T-helper 22 cell (primary cell): ENCODE measurements at places on chromosomes 2 and 18.

DNA sequence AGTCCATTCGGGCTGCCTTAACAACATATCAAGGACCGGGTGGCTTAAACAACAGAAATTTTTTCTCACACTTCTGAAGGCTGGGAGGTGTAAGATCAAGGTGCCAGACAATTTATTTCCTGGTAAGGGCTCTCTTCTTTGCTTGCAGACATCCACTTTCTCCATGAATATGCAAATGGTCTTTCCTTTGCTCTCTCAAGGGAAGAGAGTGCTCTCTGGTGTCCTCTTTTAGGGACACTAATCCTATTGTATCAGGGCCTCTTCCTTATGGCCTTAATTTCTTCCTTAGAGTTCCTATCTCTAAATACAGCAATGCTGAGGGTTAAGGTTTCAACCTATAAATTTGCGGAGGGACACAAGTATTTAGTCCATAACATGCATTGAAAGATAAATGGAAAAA is 770.8 kb downstream of the DSC3 start:
- DNase-seq: no peak

GRCh38 chr2:212299943-212300342 is 238.7 kb downstream of the ERBB4 start:
- no peak for DNase-seq

DNA sequence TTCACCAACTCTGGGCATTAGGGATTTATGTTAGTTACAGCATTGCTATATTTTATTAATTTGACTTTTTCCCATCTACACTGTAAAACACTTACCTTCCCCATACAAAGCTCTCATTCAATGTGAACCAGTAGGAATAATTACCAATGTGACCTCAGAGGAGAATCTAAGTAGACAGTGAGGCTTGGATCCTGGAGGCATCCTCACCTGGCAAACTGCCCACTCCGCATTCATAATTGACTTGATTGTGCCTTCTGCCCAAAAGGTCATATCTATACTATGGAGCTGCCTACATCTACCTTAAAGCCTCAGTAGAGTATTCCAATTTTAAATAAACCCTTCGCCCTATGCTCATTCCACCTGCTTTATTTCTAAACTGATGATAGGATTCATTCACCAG is 45.4 kb upstream of the SCN1A start:
- no peak for DNase-seq

DNA sequence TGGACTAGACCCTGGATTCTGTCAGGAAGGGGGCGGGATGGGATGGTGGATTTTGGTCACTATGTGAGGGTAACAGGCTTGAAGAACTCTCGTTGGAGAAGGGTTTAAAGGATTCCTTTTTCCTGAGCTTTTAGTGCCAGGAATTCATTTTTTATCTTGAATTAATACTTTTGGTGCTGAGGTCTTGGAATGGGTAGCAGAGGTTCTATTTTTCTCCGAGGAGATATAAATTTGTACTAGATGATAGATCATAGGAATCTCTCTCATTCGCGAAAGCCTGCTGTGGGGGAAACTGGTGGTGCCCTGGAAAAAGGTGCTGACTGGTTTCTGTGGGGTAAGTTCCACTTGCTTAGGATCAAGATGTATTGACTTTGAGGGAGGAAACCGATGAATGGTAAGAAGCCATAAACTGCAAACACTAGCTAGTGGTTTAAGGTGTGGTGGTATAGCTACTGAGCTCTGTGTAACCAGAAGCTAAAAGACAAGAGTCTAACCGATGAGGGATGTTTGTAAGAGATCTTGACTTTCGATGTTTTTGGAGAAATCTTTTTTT is 706 bp downstream of the AGPS start:
- no peak for DNase-seq

DNA sequence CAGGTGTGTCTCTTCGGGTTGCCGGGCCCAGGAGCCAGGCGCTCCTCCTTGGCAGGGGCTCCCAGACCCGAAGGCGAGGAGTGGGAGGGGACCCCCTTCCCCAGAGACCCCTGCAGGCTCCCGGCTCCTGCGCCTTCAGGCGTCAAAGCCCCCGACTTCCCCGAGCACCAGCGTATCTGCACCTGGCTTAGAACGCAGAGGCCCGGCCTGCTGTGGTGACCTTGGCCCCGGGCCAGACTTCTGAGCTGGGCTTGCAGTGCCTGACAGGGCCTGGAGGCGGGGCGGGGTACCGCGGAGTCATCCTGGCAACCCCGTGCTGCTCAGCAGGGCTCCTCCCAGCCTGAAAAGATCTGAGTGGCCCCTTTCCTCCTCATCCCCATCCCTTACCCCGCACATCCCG is 27.0 kb downstream of the SKA1 start:
- DNase-seq: no peak

DNA sequence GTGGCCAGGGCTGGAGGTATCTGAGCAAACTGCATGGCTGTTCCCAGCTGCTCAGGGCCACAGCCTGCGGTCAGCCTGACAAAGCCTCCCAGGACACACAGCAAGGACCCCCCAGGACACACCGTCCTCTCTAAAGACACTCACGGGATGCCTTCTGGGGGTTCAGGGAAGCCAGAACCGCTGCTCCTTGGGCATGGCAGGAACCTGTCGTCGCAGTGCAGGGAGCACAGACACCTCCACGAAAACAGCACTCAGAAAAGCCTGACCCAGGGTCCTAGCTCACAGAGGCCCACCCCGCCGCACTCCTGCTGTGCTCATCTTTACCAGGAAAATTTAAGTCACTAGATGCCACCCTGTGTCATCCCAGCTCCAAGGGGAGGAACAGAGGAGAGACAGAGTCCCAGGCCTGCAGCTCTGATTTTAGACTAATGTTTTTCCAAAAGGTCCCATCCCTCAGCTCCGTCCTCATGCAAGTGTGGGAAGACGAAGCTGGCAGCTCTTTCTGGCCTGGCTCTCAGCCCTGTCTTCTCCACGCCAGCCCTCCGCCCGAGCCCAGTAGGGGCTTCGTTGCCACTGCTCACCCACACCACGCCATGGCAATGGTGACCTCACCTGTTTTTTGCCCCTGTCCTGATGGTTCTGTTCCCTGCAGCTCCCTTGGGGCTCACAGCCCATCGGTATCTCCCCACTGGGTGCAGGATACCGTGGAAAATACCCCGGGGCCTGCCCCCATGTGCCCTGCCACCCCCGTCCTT is 23.9 kb upstream of the SLC66A3 start:
- DNase-seq: no peak

DNA sequence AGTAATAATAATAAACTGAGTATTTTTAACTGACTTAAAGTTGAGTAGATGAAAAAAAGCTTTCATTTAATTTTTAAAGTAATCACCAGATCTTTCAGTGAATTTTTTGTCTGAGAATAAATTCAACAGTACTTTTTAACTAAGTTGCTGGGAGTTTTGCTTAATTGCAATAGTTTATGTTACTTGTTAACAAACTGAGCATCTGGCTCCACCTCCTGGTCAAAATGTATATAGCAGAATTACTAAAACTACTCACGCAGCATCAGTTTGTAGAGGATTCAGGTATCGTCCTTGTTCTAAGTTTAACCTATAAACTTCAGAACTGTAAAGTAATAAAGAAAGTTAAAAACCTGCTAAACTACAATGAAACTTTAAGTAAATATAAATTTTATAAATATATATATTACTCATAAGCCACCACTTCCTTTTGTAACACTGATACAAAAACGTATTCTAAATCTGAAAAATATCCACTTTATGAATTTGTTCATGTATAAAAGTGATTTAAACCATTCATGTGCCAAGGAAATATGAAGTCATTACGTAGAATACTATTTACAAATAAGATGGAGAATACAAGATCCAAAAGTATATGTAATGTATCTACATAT is 21.3 kb downstream of the NOL10 start:
- DNase-seq: no peak

- no peak for DNase-seq
Measured at GRCh38 chr2:240480834-240481623, 45.6 kb downstream of the GPC1 start.

GRCh38 chr2:165666605-165667004 is 127.4 kb downstream of the GALNT3 start:
- no peak for DNase-seq

DNA sequence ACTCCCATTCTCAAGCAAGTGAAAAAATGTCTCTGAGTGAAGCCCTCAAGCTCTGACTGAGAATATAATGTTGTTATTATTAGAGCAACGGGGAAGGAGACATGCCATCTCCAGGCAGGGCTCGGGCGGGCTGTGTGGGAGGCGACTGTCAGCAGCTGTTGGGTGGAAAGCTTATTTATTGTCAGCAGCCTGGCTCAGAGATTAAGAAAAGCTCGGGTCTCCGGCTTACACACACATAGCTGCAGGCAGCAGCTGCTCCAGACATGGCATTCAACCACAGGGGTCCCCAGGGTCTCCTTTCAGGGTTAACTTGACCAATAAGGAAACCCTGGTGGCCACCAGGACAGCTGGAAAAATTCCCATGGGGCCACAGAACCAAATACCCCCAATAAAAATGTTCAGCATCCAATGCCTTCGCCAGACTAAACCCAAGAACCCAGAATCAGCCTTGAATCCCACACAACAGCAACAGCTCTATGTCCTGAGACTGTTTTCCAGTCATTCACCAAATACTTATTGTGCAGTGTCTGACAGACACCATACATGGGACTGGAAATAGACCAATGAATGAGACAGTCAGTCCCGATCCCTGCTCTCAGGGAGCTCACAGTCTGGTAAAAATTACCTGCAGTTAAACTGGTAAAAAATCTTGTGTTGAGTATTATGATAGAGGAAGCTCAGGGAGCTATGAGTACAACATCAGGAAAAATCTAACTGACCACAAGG is 70.5 kb upstream of the RTN4 start:
- DNase-seq: no peak

DNA sequence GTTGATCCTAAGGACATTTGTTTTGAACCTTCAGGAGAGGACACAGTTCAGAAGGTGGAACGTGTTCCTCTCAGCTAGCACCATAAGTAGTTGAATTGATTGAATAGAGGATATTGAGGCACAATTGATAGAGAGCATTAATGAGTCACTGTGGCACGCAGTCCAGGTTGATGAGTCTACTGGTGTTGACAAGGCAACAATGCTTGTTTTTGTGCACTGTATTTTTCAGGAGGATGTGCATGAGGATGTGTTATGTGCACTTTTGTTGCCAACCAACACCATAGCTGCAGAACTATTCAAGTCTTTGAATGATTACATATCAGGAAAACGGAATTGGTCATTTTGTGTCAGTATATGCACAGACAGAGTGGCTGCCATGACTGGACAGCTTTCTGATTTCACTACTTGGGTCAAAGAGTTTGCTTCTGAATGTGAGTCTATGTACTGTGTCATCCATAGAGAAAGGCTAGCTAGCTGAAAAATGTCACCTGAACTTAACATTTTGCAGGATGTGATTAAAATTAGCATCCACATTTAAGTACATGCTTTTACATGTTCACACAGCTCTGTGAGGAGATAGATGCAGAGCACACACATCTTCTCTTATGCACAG is 140.1 kb upstream of the B3GNT2 start:
- no peak for DNase-seq

DNA sequence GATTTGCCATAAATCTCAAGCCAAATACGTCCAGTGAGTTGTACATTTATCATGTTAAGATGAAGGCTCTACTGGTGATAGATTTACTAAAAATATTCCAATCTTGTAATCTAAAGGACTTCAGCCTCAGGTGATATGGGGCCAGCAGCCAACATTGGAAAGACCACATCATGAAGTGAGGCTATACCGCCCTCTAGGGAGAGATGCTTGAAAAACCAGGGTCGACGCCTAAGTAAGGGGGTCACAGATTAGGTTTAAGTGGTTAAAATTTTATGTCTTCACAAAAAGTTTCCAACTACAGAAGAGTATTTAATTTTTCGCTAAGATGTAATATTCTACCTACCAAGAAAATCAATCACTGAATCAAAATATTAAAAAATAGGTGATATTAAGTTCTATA is 33.3 kb downstream of the DOCK10 start:
- no peak for DNase-seq

- no peak for DNase-seq
Measured at GRCh38 chr2:138522556-138522955, 21.0 kb downstream of the SPOPL start.

DNA sequence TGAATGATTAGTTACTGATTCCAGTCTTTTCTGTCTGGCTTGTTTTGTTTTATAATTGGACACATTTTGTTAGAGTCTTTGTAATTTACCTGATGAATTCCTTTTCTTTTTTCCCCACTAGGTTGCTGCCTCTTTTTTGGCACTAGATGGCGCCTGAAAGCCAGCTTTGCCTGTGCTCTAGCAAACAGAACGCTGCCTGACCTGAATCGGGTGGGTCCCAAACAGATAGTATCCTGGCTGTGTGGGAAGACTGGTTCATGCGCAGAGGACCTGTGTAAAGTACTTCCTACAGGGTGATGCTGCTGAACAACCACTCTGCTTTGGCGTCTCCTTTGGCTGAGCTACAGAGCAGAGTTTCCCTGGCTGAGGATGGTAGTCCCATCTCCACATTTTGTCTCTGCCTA is 288.2 kb downstream of the IKZF2 start:
- no peak for DNase-seq

GRCh38 chr2:145860083-145860482 is 1340.2 kb upstream of the ZEB2 start:
- no peak for DNase-seq

- no peak for DNase-seq
Measured at GRCh38 chr2:236974148-236974547, 111.5 kb upstream of the COPS8 start.

GRCh38 chr2:239858179-239858578 is 167.0 kb downstream of the NDUFA10 start:
- DNase-seq: no peak

- DNase-seq: no peak
Measured at GRCh38 chr2:227322530-227323205, 2.4 kb upstream of the MFF start.

GRCh38 chr2:106233350-106233706 is 39.2 kb upstream of the UXS1 start:
- no peak for DNase-seq
